HCT116 (cell line): ENCODE measurements at places on chromosomes 12 and 14.

DNA sequence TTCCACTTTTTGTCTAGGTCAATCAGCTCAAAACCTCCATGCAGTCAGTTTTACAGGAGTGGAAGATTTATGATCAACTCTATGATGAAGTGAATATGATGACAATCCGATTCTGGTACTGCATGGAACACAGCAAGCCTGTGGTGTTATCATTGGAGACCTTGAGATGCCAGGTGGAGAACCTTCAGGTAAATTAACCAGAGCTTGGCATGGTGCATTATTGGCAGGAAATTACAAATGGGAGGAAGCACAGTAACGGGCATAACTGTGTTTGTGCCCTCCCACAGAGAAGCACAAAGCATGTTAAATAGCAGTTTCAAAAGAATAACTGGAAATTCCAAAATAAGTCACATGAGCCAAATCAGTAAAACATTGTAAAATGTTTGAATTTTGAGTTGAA lies 135.6 kb downstream of the ESR2 start:
- DNase-seq, result no peak

- no peak for DNase-seq
Observed at GRCh38 chr12:103011974-103012763, 54.7 kb downstream of the ASCL1 start.

- DNase-seq, result no peak
Observed at GRCh38 chr14:100868621-100869370, 34.7 kb downstream of the RTL1 start.

- no peak for DNase-seq
Observed at GRCh38 chr14:59844186-59844812, 26.3 kb downstream of the RTN1 start.

- DNase-seq, result no peak
Observed at GRCh38 chr12:103109861-103110260, 152.4 kb downstream of the ASCL1 start.

GRCh38 chr14:32939254-32940065 lies 781 bp downstream of the NPAS3 start:
- no peak for DNase-seq

DNA sequence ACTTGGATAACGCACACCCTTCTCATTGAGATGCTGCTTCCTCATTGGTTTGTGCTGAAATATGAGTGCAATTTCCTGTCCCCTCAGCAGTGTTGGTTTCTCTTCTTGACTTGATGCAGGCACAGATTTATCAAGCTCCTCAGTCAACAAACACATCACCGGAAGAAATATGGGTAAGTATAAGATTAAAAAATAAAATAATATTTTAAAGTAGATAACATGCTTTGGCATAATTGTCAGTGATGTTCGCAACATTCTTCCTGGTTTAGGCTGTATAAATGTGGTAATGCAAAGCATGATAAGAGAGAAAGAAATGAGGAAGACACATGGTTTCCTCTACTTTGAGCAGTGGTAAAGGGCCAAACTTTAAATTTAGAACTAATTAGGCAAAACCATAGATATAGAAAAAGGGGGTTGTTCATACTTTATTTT lies at the start of gene GPR65:
GPR65 (plus strand) TSS at position 86 of the 432 bp plus-strand sequence. CDS start 5,713 bp downstream, outside the sequence.
- DNase-seq, result no peak

GRCh38 chr12:27802936-27803335 lies 22.9 kb upstream of the MANSC4 start:
- no peak for DNase-seq

- no peak for DNase-seq
Observed at GRCh38 chr12:12126551-12126950, 55.8 kb downstream of the BCL2L14 start.

DNA sequence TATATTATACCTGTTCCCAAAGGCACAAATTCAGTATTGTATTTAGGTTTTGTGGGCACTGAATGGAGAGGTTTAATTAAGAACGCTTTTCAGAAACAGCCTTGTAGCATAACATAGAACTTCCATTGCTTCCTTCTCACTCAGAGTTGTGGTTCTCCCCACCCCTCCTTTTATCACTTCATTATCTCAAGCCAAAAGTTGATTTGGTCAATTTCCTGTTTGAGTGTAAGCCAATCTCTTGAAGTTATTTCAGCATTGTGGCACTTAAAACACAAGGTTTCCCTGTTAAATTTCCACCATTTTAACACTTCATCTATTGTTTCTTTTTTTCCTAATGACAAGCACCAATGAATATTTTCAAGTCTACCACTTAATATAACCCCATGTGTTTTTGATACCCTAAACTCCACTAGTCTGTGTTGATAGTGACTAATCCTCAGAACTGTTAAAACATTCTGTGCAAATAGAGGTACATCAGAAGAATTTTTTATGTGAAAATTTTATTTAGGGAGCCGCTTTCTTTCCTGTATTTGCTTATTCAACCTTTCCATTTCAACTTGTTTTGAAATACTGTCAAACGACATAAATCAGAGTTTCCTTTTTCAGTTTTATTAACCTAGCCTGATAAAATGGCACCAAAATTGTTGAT lies 340.1 kb downstream of the BCAT1 start:
- DNase-seq, result no peak

GRCh38 chr12:118981285-118982211 lies at the start of gene SRRM4:
SRRM4 (plus strand) TSS chr12:118981541; CDS start chr12:118981883, 342 bp downstream.
- DNase-seq, result no peak

DNA sequence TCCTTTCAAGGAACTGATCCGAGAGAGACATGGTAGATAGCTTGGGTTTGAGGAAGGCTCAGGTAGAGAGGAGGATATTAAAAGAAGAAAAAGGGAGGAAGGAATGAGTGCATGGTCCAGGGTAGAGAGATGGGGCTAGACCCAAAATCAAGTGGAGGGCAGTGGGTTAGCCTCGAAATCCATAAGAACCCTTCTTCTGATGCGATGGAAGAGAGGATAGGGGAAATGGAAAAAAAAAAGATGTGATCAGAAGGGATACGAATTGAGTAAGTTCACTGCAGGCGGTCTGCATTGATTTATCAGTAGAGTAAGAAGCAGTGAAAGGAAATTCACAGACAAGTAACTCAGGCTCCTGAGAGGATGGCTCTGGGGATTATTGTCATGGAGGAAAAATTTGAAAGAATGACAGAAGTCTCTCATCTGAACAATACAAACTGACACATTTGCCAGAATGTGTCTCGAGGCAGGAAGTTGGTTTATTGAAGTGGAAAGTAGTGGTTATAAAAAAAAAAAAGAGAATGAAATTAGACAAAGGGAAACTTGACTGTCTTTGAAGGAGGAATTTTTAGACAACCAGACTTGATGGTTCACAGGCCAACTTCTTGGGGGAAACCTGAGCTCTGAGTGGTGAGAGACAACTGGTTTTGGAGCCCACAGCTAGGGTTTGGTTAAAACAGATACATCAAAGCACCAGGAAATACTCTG lies 10.2 kb downstream of the PPFIBP1 start:
- DNase-seq, result no peak

GRCh38 chr14:48957486-48957885 lies 628.7 kb downstream of the RPS29 start:
- DNase-seq, result no peak

DNA sequence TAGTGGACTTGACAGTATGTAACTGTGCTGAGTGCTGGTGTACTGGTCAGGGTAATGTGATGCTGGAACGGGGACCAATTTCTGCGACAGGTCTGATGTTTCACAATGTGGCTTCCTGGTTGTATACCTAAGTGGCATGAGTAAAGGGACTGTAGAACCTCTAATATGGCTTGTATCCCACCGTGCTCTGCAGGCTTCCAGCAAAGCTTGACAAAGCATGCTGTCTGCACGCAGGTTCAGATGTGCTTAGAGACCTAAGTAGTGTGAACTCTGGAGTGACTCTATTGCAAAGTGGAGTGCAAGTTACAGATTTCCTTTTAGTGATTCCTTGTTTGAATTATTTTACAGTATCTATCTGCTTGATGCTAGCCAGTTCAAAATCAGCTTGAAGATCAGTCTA lies 415.8 kb upstream of the NOVA1 start:
- no peak for DNase-seq

DNA sequence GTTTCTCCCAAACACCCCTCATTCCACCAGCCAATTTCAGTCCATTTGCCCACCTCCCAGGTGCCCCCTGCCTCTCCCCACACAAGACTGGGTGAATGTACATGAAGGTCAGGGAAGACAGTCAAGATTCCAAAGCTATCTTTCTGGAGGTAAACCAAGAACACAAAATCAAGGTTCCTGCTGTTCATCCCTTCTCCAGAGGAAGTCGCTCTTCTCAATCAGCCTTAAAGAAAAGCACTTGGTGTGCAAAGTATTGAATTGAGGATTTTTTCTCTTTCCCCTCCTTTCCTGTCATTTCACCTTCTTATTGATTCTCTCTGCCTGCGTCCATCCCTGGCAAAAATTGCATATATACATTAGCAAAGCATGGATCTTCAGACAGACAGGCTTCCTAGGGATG lies 4.5 kb downstream of the GRIN2B start:
- no peak for DNase-seq

- no peak for DNase-seq
Observed at GRCh38 chr14:105013150-105013785, 7.6 kb downstream of the CDCA4 start.

DNA sequence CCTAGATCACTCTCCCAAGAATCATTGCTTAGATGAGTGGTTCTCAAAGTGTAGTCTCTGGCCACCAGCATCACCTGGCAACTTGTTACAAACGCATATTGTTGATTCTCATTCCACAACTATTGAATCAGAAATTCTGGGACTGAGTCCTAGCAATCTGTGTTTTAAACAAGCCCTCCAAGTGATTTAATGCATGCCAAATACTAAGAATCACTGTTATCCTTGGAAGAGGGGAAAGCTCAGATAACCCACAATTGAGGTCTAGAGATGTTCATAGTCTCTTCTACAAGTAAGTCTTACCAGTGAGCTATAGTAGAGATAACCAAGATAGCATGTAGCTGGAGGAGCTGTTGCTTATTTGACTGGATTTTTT lies 666.6 kb downstream of the DIO2 start:
- DNase-seq, result no peak

GRCh38 chr12:42141981-42142606 lies 2.6 kb downstream of the GXYLT1 start:
- no peak for DNase-seq

DNA sequence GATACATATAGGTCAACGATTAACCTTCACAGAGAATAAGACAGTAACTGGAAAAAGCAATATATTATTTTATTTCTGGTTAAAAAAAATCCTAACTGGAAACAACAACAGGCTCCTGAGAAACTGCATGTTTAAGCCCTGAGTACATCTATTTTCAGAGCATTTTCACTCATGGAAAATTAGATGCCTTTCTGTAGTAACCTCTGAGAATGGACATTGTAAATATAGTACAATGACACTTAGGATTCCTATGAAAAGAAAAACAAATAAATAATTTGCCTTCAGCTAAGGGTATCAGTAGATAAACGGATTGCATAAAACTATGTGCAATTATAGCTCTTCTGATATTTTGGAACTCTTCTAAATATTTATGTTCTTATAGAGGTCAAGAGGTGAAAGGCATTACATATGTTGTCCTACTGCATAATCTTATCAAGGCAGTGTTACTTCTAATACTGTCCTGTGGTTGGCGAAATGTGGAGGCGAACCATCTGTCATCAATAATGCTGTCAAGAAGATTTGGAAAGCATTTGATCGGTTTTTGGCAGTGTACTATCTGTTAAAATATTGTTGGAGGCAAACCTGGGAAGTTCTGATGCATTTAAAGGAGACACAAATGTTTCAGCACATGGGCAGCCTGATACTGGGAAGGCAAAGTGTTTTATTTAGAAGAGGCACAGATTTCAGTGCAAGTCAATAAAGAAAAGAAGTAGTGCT lies 381.8 kb downstream of the BTG1 start:
- DNase-seq, result no peak

DNA sequence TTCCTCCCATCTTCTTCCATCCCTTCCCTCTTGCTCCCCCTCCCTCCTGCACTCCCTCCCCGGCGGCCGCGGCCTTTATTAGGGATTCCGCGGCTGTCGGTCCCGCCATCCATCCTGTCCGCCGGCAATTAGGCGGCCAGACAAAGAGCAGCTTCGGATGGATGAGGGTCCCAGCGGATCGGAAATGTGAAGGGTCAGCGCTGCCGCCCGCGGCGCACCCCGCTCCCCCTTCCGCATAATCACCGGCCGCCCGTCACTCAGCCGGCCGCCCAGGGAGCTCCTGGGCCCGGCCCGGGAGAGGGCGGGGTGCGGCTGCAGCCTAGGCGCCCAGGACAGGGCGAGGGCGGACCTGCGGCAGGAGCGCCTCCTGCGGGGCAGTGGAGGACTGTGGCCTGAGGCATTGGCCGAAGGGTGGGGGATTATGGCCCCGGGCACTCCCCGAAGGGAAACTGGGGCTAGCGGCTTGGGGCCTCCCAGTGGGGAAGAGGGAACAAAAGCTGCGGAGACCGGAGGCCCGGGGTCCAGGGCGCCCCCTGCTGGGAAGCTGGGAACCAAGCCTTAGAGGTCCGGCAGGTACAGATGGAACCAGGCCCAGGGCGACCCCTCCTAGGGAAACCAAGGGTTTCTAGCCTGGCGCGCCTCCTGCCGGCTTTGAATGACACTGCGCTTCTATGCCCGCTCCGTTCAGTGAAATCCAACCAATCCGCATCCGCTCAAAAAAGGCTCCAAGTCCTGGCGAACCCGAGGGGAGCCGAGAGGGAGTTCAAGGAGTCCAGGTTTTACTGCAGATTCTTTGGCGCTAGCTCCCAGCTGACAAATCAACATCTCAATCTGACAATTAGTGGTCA lies 4.4 kb upstream of the DNAJC22 start:
- peak; percentile 79 for DNase-seq

GRCh38 chr14:78737116-78737515 lies 566.9 kb downstream of the NRXN3 start:
- no peak for DNase-seq

DNA sequence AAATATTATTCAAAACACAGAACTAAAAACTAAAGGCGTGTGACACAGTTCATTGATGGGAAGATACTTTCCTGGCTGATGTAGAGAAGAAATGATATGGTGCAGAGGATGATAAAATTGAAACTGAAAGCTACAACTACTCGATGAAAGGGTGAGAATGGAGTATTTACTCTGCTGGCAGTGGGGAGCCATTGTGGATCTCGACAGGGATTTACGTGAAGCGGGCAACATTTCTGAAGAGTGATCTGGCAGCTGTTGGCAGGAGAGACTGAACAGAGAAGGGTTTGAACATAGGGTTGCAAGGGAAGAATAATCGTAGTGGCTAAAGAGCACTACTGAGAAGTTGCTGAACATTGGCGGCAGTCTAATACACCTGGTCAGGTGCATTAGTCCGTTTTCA lies 464.9 kb downstream of the PDZRN4 start:
- DNase-seq, result no peak

GRCh38 chr12:31005944-31006361 lies 67.7 kb upstream of the DDX11 start:
- DNase-seq, result peak; percentile 22

- no peak for DNase-seq
Observed at GRCh38 chr14:35934499-35934898, 108.4 kb downstream of the BRMS1L start.

GRCh38 chr14:46323404-46323762 lies 328.2 kb downstream of the RPL10L start:
- DNase-seq, result no peak
